ENCODE measurements at places on chromosomes 13 and 19. TPM values are rescaled to one million over a fixed set of nuclear protein-coding genes. Genes with fewer than 3 reads are reported as not detected.

DNA sequence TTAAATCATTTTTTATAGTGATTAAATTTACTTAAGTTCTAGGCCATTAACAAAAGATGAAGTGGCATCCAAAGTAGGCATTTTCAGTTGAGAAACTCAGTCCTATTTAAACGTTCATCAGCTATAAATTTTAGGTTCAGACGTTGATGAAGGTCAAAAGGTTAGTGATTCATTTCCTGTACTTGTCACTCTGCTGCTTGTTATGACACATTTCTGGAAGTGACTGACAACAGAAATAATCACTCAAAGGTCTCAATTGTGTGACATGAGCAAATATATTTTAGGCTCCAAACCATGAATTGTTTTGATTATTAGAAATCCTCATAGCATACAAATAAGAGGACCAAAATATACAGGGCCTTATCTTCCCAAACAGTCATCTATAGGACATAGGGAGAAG is 10.3 kb upstream of the EDNRB start:
- H3K36me3 ChIP-seq: no peaks in the 10 kb centered on the region
- peak; percentile 80 for DNase-seq
- no peaks in the 10 kb centered on the region for H3K27me3 ChIP-seq
- H3K4me1 ChIP-seq: peaks cover 12% of the 10 kb centered on the region
- H3K4me3 ChIP-seq: no peak overlapping the region

The KLK8 gene
- not detected for polyA plus RNA-seq

The PRRG2 gene
- 2.9 TPM for polyA plus RNA-seq

DNA sequence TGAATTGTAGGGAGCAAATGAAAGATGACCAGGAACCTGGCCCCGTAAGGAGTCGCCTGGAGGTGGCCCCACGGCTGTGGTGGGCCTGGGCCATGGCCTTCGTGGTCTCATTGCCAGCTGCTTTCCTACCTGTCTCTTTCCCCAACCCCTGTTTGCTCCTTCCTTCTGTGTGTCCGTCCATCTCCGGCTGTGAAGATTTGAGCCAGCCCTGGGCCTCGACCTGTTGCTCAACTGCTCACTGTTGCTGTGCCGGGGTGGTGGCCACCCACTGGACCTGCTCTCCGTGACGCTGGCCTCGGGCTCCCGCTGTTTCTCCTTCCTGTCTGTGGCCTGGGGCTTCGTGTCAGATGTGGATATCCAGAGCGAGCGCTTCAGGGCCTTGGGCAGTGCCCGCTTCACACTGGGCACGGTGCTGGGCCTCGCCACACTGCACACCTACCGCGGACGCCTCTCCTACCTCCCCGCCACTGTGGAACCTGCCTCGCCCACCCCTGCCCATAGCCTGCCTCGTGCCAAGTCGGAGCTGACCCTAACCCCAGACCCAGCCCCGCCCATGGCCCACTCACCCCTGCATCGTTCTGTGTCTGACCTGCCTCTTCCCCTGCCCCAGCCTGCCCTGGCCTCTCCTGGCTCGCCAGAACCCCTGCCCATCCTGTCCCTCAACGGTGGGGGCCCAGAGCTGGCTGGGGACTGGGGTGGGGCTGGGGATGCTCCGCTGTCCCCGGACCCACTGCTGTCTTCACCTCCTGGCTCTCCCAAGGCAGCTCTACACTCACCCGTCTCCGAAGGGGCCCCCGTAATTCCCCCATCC is 8.5 kb downstream of the DBP start:
- H3K27me3 ChIP-seq: no peaks in the 10 kb centered on the region
- DNase-seq: no peak
- peaks cover 14% of the 10 kb centered on the region for H3K4me1 ChIP-seq
- H3K4me3 ChIP-seq: no peak overlapping the region

The ZNF44 gene
- polyA plus RNA-seq: 2.0 TPM

GRCh38 chr13:110426735-110427134 is 119.7 kb downstream of the COL4A2 start:
- no peak for DNase-seq
- no peak overlapping the region for H3K4me3 ChIP-seq
- peaks cover 42% of the 10 kb centered on the region for H3K4me1 ChIP-seq
- H3K36me3 ChIP-seq: peaks cover 23% of the 10 kb centered on the region
- no peaks in the 10 kb centered on the region for H3K27me3 ChIP-seq
- no peak overlapping the region for H3K27ac ChIP-seq

The AKAP8L gene
- 65.1 TPM for polyA plus RNA-seq

The NBEA gene
- 3.0 TPM for polyA plus RNA-seq

The CCDC159 gene
- 30.0 TPM for polyA plus RNA-seq

DNA sequence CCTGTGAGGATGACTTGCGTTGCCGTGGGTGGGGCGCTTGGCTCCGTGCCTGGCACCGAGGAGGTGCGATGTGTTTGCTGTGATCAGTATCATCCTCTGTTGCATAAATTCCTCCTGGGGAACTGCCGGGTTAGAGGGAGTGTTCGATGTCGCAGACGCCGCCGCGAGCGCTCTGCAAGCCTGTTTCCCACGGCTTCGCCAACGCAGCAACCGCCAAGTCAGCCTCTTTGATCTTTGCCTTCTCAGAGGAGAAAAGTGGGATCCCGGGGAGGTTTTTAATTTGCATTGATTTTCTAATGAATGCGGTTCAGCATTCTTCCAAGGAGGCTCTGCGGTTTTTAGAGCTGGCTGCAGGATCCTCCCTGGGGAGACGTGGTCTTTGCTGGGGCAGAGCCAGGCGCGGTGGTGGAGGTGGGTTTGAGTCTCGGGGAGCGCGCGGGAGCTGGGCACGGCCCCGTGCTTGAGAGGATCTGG is 7.6 kb downstream of the GPR32 start:
- no peaks in the 10 kb centered on the region for H3K4me1 ChIP-seq
- DNase-seq: no peak
- no peak overlapping the region for H3K27ac ChIP-seq

DNA sequence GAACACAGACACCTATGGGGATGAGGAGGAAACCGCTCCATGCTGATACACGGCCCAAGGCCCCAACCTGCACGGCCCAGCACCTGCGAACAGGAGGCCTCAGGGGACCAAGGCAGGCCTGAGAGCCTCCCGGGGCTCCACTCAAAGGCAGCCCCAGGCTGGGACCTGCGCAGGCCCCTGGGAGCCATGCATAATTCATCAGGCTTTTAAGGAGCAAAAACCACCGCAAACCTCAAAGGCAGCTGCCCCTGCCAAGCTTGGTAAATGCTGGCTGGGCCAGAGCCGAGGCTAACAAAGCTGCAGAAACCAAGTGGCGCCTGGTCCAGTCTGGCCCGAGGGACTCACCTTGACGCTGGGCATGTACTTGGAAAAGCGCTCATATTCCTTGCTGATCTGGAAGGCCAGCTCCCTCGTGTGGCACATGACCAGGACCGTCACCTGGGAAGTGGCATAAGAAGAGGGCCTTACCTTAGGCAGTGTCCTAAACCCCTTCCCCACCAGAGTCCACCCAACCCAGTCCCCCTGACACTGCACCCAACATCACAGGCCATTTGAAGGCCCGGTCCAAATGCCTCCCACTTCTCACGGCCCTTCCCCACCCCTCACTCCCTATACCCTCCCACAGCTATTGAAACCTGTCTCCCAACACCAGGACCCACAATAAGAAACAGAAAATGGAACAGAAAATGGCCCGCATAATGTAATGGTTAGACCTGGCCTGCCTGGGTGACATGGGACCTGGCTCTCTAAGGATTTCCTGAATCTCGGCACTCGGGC is 7.8 kb downstream of the DDX39A start:
- no peak overlapping the region for H3K27ac ChIP-seq
- no peak overlapping the region for H3K4me3 ChIP-seq
- peaks cover 61% of the 10 kb centered on the region for H3K36me3 ChIP-seq
- H3K27me3 ChIP-seq: no peaks in the 10 kb centered on the region
- peaks cover 6% of the 10 kb centered on the region for H3K4me1 ChIP-seq

- no peaks in the 10 kb centered on the region for H3K36me3 ChIP-seq
- H3K27me3 ChIP-seq: no peaks in the 10 kb centered on the region
- no peak for DNase-seq
- H3K27ac ChIP-seq: no peak overlapping the region
These were observed 105.2 kb upstream of the VSTM2B start for GRCh38 chr19:29420482-29421195.

- no peak for DNase-seq
- H3K27me3 ChIP-seq: peaks cover 25% of the 10 kb centered on the region
- no peaks in the 10 kb centered on the region for H3K36me3 ChIP-seq
- H3K4me1 ChIP-seq: no peaks in the 10 kb centered on the region
These were observed at the start of gene CILP2 for GRCh38 chr19:19538061-19538784. Gene CILP2 (plus strand): TSS chr19:19538265. CDS start chr19:19538350, 85 bp downstream.
